GM04504 (cell line): ENCODE measurements at places on chromosomes 7 and 10.
A peak's percentile ranks its signal among the peaks of the same experiment; 100 is the strongest.

DNA sequence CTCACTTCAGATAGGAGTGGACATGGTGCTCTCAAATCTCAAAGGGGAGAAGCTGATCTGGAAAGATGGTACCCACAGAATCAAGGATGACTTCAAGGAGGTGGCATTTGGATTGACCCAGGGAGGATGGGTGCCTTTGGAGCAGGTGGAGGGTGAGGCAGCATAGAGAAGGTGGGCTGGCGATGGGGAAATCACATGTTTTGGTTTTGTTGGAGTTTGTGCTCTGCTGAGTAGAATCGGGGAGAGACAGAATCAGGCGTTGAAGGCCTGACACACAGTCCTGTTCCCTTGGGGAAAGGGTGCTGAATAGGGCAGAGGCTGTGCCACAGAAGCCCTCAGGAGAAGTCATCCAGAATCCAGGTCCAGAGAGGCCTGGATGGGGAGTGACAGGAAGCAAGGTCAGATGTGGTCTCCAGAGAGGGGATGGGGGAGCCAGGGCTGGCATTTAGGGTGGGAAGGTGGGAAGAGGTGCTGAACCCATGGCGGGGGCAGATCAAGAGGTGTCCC lies 291.1 kb downstream of the GLRX3 start:
- no peak for DNase-seq

GRCh38 chr7:105244594-105244993 lies 144.1 kb downstream of the SRPK2 start:
- no peak for DNase-seq

GRCh38 chr7:155225095-155225494 lies 72.6 kb upstream of the INSIG1 start:
- no peak for DNase-seq

DNA sequence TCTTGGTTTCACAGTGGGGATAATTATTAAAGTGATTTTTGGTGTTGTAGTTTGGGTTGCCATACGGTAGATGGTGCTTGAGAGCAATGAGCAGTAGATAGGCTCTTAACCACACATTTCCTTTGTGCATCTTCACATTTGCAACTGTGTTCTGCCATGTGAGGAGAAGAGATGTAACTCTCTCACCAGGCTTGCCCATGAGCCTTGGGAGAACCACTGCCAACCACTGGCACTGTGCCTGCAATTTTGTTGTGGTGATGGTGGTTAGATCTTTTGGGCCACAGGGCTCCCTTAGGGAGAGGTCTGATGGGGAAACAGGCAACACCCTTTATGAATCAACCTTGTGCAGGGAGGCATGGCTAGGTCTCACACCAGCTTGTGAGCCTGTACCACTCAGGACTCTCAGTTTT lies 204.3 kb downstream of the CCDC7 start:
- DNase-seq: no peak

DNA sequence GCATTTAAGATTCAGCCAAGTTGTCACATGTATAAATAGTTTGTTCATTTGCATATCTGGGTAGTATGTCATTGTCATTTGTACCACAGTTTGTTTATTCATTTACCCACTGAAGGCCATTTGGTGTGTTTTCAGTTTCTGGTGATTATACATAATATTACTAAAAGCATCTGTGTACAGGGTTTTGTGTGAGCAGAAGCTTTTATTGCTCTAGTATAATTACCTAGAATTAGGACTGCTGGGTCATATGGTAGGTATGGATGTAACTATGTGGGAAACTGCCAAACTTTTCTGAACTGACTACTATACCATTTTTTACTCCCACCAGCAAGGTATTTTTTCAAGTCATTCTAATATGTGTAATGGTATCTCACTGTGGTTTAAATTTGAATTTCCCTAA lies 584.0 kb upstream of the GHITM start:
- no peak for DNase-seq

DNA sequence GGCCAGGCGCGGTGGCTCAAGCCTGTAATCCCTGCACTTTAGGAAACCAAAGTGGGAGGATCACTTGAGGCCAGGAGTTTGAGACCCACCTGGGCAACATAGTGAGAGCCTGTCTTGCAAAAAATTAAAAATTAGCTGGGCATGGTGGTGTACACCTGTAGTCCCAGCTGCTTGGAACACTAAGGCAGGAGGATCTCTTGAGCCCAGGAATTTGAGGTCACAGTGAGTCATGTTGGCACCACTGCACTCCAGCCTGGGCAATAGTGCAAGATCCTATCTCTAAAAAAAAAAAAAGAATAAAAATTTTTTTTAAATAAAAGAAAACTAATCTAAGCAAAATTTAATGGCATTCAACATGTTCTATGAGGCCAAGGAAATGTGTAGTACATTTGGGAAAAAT lies 44.9 kb upstream of the UBN2 start:
- no peak for DNase-seq

GRCh38 chr7:41103331-41103730 lies 599.6 kb downstream of the INHBA start:
- no peak for DNase-seq

- DNase-seq: no peak
Observed at GRCh38 chr7:47970761-47971160, 8.7 kb downstream of the HUS1 start.

- no peak for DNase-seq
Observed at GRCh38 chr10:121921238-121921931, 6.4 kb downstream of the ATE1 start.

- no peak for DNase-seq
Observed at GRCh38 chr10:102090772-102091171, 25.6 kb downstream of the HPS6 start.

DNA sequence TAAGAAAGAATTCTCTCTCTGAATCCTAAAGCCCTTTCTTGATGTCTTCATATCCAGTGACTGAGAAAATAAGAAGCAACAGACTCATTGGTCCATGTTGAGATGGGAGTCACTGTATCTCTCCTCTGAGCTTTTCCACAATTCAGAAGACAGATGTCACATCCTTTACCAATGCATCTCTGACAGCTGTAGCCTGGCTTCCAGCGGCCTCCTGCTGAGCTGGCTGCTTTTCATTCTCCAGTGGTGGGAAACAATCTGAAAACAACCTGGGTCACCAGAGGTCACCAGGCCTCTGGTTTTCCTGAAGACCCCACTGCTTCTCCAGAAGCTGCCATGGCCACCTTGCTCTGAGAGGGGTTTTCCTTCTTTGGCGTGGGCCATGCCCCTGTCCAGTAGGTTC lies 18.3 kb upstream of the RPA3 start:
- no peak for DNase-seq

DNA sequence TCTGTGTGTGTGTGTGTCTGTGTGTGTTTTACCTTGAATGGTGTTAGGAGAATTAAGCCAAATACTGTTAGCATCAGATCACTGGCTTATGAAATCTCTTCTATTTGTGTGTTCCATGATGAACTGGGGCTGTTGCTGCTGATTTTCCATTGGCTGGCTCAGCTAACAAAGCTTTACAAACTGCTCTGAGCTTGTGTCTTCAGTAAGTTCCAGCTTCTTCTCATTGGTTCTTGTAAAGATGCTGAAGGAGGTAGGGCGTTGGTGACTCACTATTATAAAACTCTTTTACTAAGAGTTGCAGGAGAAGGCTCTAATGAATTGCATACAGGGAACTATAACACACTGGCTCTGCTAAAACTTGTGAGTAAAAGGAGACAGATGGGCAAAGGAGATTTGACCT lies 136.4 kb upstream of the PRKCQ start:
- peak; percentile 71 for DNase-seq

DNA sequence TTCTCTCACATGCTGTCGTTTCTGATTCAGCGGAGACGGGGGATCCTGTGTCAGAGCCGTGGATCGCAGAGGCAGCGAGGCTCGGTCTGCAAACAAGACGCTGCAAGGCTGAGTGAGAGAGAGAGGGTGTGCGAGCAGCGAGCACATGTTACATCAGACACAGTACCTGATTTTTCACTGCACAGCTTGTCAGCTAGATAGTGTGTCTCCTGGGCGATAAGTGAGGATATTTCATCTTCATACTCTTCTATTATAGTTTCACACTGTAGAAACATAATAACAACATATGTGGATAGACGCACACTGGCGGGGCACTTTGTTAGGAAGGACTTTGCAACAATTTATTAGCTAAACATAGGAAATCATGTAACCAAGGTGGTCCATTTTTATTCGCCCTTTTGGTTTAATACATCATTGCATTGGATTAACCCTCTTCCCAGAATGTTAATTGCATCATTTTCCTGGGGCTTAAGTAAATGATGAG lies 39.5 kb downstream of the CNPY1 start:
- DNase-seq: no peak

GRCh38 chr10:5480162-5480941 lies 19.0 kb downstream of the CALML5 start:
- no peak for DNase-seq

DNA sequence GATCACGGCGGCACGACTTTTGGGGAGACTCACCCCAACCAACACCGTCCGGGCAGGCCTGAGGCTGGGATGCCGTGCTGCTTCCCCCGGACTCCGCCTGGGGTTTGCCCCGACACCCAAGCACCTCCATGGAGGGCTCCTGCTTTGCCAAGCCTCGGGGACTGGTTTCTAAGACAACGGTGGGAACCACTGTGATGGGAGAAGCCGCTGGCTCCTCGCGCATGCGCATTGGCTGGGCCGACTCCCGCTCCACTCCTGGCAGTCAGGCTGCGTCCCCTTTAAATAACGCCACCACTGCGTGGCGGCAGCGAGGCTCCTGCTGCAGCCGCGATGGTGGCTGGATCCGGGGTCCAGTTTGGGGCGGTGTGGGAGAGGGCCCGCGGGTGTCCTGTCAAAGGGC lies 201.0 kb downstream of the ZNF716 start:
- DNase-seq: no peak

DNA sequence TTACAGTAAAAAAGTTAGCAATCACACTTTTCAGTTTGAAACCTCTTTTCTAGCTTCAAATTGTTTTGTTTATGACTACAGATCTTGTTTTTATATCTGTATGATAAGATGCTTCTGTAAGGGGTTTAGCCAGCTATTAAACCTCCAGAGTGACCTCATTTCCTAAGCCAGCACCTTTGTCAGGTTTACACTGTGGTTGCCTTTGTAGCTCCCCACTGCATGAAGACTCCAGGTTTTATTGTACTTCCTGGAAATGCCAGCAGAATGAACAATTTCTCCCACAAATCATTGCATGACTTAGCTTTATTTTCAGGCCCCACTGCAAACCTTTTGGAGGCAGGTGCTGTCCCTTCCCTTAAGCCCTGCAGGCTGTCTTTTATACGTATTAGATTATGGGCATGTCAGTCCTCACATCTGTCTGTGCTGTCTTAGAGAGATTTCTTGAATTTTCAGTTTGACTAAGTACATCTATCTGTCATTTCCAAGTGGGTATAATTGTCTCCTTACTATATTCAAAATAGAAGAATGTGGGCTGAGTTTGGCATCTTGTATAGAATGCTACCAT lies 8.2 kb upstream of the AGR3 start:
- no peak for DNase-seq

DNA sequence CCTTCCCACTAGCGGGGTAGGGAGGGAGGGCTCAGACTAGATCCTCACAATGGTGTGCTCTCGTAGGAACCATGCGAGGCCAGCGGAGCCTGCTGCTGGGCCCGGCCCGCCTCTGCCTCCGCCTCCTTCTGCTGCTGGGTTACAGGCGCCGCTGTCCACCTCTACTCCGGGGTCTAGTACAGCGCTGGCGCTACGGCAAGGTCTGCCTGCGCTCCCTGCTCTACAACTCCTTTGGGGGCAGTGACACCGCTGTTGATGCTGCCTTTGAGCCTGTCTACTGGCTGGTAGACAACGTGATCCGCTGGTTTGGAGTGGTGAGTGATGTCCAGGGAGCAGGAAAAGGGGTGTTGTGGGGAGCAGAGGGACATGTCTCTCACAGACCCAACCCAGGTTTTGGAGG lies 5.6 kb downstream of the ZDHHC16 start:
- DNase-seq: no peak

DNA sequence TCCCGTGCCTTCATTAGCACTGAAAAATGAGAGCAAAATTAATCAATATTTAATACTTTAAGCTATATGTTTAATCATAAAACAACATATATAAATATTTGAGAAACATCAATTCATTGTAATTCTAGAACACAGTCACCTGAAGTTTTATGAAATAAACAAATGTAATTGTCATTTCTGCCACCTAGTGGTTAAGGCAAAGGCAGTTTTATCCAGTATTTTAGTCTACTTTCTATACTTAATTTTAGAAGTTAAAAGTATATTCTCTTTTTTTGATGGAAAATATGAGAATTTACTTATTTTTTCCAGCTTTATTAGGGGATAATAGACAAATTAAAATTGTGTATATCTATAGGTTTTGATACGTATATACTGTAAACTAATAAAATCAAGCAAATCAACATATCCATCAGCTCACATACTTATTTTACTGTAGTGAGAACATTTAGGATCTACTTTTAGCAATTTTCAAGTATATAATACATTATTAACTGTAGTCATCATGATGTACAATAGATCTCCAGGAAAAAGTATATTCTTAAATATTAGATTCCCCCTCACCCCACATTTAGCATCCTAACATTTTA lies 16.9 kb downstream of the PCGF6 start:
- peak; percentile 6 for DNase-seq

GRCh38 chr10:47152861-47153349 lies 147.1 kb upstream of the GDF10 start:
- no peak for DNase-seq

DNA sequence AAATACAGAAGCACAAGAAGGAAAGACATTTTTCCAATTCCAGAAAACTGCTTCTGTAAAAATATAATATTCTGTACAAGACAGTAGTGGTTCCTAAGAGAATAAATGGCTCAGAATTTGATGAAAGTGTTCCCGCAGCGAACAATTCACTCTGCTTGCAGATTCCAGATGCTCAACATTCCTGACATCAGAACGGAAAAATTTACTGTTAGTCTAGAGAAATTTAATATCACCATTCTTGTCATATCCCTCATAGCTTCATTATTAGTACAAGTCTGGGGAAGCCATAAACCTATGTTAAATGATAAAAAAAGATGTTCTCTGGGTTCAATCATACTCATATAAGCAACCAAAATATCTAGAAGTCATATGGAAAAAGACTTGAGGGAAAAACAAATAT lies 83.6 kb downstream of the MPP7 start:
- DNase-seq: no peak

GRCh38 chr7:6533893-6534495 lies 17.3 kb downstream of the GRID2IP start:
- DNase-seq: no peak

GRCh38 chr7:77222819-77223218 lies 23.2 kb upstream of the FGL2 start:
- no peak for DNase-seq

DNA sequence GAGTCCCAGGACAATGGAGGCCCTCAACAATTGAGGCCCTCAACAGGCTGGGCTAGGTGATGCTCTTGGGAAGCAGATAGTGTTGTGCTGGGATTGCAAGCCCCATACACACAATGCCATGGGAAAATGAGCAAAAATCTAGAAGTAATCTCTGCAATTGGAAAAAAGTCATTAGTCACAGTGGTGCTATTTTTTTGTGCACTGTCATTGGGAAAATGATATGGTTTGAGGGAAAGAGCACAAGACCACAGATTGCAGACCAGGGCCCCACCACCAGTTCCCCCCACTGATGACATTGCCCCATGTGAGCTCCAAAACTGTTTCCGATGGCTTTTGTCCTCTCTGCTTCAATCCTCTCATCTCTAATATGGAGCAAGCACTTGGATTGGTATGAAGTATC lies 1.9 kb downstream of the KCTD7 start:
- no peak for DNase-seq

GRCh38 chr7:41822259-41822817 lies 119.4 kb upstream of the INHBA start:
- no peak for DNase-seq
